ENCODE measurements at places on chromosomes 2 and 18. TPM values are rescaled to one million over a fixed set of nuclear protein-coding genes. Genes with fewer than 3 reads are reported as not detected.

MROH2A gene
- not detected for polyA plus RNA-seq

CAPN10 gene
- polyA plus RNA-seq = 10.0 TPM

TRIP12 gene
- 52.2 TPM for polyA plus RNA-seq

DNA sequence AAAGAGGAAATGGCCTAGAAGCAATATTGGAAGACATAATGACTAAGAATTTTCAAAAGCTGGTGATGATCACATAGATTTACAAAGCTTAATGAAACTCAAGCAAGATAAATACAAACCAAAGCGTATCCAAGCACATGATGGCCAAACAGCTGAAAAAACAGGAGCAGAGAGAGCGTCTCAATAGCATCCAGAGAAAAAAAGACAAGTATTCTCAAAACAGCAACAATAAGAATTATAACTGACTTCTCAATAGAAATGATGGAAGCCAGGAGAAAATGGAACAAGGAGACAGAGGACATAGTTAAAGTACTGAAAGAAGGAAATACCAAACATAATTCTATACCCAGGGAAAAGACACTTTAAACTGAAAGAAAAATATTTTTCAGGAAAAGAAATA lies 437.2 kb upstream of the TNP1 start:
- no peak overlapping the region for H3K27ac ChIP-seq
- DNase-seq = no peak
- no peaks in the 10 kb centered on the region for H3K4me1 ChIP-seq
- H3K4me3 ChIP-seq = no peak overlapping the region

- H3K36me3 ChIP-seq = no peaks in the 10 kb centered on the region
- no peak overlapping the region for H3K27ac ChIP-seq
- H3K27me3 ChIP-seq = no peaks in the 10 kb centered on the region
Measured at GRCh38 chr18:13285874-13286273, 67.3 kb downstream of the LDLRAD4 start.
